ENCODE measurements at places on chromosomes 12 and 14. TPM values are rescaled to one million over a fixed set of nuclear protein-coding genes. Genes with fewer than 3 reads are reported as not detected.

ANO2 gene
- not detected for total RNA-seq

SFSWAP gene
- 60.4 TPM for total RNA-seq

GRCh38 chr14:33730156-33730555, 220.7 kb downstream of the EGLN3 start:
- DNase-seq = no peak
- no peaks in the 10 kb centered on the region for H3K4me1 ChIP-seq
- peaks cover 9% of the 10 kb centered on the region for H3K27me3 ChIP-seq
- H3K36me3 ChIP-seq = no peaks in the 10 kb centered on the region
- H3K27ac ChIP-seq = no peak overlapping the region

DNA sequence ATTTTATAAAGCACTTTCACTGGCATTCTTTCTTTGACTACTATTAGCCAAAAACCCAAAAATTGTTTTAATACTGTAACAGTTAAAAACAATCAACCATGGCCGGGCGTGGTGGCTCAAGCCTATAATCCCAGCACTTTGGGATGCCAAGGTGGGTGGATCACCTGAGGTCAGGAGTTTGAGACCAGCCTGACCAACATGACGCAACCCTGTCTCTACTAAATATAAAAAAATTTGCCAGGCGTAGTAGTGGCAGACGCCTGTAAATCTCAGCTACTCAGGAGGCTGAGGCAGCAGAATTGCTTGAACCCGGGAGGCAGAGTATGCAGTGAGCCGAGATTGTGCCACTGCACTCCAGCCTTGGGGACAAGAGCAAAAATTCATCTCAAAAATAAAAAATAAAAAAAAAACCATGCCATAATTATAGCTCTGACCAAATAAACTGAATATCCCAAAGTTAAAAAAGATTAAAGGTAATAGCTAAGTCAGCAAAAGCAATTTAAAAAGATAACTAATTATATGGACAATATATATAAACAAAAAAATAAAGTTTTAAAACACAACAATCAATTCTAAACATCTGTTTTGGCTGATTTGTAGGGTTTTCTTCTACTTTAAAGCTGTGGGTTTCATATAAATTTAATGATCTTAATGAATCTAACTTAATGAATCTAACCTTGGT, 10.0 kb downstream of the SINHCAF start:
- DNase-seq = no peak
- peaks cover 37% of the 10 kb centered on the region for H3K36me3 ChIP-seq
- H3K4me3 ChIP-seq = no peak overlapping the region
- no peaks in the 10 kb centered on the region for H3K27me3 ChIP-seq
- H3K27ac ChIP-seq = no peak overlapping the region

DNA sequence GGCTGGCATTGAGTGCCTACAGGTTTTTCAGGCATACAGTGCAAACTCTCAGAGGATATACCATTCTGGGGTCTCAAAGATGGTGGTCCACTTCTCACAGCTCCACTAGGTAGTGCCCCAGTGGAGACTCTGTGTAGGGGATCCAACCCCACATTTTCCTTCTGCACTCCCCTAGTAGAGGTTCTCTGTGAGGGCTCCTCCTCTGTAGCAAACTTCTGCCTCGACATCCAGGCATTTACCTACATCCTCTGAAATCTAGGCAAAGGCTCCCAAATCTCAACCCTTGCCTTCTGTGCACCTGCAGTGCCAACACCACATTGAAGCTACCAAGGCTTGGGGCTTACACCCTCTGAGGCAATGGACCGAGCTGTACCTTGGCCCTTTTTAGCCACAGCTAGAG, 179.2 kb downstream of the CCDC91 start:
- no peaks in the 10 kb centered on the region for H3K36me3 ChIP-seq
- no peak for DNase-seq
- no peak overlapping the region for H3K27ac ChIP-seq
- no peak overlapping the region for H3K4me3 ChIP-seq
- no peaks in the 10 kb centered on the region for H3K27me3 ChIP-seq

GRCh38 chr14:54440037-54440436, 1.1 kb downstream of the CNIH1 start:
- H3K36me3 ChIP-seq = peaks cover 4% of the 10 kb centered on the region
- H3K4me1 ChIP-seq = peaks cover 20% of the 10 kb centered on the region
- DNase-seq = no peak
- H3K27ac ChIP-seq = peak overlapping the region; percentile 93
- peak overlapping the region; percentile 91 for H3K4me3 ChIP-seq

DNA sequence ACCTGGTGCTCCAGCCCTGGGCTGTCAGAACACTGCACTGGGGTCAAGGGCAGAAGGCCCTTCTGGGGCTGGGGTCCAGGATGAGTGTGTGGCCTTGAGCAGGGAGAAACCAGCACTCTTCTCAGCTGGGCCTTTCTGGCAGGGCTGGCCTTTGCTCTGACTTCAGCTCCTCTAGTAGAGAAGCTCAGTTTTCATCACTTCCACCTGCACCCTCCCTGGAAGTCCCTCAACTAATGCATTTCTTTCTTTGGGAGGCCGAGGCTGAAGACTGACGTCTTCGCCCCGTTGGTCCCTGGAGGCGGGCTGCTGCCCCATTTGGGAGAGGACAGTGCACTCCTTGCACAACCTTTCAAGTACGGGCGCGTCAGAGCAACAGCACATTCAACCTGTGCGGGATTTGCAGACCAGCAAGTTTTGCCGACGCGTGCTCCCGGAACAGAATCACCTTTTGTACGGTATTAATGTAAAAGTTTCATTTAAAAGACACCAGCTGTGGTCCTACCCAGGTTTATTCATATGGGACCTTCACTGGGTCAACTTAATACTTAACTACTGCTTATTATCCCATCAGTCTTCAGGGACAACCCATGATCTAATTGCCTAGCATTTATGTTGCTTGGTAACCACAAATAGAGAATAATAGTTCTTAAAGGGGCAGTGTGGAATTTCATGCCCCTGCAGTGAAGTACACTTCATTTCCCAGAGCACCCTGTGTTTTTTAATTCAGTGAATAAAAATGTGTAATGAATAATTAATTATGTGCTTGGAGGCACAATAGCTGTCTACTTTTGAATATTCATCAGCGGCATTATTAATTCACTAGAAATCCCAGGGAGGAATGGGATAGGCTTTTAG, 134.8 kb upstream of the VRK1 start:
- H3K36me3 ChIP-seq = no peaks in the 10 kb centered on the region
- peaks cover 6% of the 10 kb centered on the region for H3K4me1 ChIP-seq
- DNase-seq = no peak
